NCI-H1417 (cell line): ENCODE measurements at places on chromosomes 1 and 21.
A peak's percentile ranks its signal among the peaks of the same experiment; 100 is the strongest.

- DNase-seq = no peak
Observed at GRCh38 chr1:166087734-166088571, 78.8 kb downstream of the FAM78B start.

DNA sequence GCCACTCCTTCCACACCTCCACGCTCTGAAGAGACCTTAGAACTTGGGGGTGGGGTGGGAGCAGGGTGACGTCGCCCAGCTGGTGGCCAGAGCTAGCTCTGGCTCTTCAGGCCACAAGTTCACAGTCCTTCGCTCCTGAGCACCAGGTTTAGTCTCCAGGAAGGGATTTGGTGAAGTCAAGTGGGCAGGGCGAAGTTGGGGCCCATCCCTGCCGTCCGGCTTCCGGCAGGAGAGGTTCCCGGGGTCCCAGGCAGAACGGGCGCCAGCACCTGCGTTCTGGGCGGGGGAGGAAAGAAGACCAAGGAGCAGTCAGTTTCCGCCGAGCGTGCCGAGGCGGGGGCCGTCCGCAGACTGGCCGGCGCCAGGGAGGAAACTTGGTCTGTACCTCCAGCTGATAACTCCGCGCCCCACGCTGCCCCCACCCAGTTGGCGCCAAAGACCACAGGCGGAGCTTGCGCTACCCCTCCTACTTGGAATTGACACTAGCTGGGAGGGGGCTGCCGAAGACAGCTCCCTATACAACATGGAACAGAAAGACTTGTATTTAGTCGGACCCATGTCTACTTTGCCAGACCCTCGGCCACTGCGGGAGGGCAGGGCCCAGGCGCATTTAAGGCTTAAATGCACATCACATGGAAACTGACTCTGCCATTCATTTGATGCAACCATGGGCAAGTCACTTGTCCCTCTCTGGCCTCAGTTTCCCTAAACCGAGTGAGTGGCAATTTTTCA lies 995 bp downstream of the ID3 start:
- peak; percentile 62 for DNase-seq

DNA sequence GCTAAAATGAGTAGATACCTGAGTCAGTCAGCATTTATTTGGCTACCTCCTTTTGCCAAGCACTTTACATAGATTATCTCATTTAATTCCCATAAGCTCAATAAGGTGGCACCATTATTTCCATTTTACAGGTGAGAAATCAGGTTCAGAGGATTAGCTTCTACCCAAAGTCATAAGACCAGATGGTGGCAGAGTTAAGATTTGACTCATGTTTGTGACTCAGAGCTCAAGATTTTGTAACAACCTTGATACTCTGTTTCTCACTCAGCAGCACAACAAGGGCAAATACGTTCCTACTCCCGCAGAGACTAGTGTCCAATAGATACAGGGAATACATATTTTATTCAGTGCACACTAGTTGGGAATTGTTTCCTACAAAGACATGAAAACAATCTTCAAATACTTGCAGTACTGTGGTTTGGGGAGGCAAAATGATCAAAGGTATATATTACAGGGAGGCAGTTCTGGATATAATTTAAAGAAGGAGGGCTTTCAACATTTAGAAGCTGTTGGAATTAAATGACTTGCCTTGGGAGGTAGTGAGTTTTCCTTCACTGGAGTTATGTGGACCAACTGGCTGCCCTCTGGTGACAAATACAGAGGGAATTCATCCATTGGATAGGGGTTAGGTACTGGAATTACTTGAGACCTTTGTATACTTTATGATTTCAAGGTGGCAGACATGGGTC lies 3.6 kb downstream of the LEPR start:
- no peak for DNase-seq

DNA sequence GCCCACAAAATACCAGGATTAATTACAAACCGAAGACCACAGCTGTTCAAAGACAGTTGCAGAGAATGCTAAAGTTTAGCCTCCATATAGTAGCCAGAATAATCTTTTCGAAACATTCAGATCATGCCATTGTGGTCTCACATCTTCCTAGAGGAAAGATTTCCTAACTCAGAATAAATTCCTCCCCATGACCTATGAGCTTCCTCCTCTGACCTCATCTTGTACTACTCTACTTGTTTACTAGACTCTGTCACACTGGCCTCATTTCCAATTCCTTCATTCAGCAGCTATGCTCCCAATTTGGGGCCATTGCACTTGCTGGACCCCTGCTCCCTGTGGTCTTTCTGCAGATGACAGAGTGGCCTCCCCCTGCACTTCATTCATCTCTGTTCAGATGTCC lies 71.8 kb upstream of the LRRC53 start:
- DNase-seq = no peak

DNA sequence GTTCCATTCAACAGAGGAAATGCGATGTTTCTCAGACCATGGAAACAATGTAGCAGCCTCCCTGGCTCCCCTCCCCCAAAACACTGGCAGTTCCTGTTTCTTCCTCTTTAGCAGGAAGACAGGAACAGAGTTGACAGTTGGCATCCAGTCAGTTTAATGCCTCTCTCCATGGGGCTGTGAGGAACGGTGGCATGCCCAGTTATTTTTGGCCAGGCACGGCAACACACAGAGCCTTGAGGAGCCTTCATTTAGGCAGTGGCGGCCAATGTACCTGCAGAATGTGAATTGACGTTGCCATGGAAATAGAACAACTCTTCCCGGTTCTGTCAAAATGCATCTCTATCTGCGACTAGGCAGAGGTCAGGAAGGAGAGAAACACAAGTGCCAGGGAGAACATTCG lies 330.6 kb downstream of the DSCAM start:
- DNase-seq = no peak

GRCh38 chr1:205293350-205294074 lies 28.0 kb downstream of the NUAK2 start:
- no peak for DNase-seq

- peak; percentile 54 for DNase-seq
Observed at GRCh38 chr1:218273762-218274479, 11.2 kb upstream of the RRP15 start.

- peak; percentile 62 for DNase-seq
Observed at GRCh38 chr1:41783189-41783639, 135.5 kb downstream of the HIVEP3 start.

DNA sequence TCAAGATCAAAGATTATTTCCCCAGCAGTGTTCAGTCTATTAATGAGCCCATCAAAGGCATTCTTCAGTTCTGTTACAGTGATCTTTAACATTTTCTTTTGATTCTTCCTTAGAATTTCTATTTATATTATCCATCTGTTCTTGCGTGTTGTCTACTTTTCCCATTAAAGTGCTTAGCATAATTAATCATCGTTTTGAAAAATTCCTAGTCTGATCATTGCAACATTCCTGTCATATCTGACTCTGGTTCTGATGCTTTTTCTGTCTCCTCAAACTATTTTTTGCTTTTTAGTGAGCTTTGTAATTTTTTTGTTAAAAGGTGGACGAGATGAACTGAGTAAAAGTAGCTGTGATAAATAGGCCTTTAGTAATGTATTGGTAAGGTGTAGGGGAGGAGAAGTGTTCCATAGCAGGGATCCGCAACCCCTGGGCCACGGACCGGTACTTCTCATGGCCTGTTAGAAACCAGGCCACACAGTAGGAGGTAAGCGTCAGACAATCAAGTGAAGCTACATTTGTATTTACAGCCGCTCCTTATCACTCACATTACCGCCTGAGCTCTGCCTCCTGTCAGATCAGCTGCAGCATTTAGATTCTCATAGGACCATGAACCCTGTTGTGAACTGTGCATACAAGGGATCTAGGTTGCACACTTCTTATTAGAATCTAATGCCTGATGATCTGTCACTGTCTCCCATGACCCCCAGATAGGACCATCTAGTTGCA lies 163.3 kb downstream of the PIK3R3 start:
- DNase-seq = no peak

- DNase-seq = peak; percentile 28
Observed at GRCh38 chr1:87505391-87505983, 176.8 kb downstream of the LMO4 start.

- no peak for DNase-seq
Observed at GRCh38 chr1:111653709-111654108, 34.1 kb downstream of the RAP1A start.

DNA sequence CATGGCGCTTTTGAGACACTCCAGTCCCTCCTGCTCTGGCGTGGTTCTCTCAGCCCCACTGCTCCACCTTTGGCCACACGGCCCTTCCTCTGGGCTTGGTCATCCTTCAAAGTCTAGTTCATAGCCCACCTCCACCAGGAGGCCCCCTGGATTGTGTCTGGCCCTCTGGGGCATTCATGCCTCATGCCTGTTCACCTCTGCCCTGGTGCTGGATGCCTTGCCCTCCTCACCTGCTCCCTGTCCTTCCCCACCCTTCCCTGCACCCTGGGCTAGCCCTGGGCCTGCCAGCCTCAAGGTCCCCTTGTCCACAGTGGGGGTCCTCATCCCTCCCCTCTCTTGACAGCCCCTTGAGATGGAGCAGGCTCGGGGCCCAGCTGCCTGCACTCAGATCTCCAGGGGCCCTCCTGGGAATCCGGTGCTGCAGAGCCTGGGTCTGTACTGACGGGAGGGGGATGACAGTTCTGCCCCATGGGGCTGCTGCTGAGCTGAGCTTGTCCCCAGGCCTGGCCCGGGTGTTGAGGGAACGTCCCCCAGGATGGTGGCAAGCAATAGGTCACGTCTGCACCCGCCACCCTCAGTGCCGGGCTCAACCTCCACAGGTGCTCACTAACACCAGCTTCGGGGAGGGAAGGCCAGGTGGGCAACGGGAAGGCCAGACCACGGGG lies 18.4 kb downstream of the PRXL2B start:
- DNase-seq = no peak

DNA sequence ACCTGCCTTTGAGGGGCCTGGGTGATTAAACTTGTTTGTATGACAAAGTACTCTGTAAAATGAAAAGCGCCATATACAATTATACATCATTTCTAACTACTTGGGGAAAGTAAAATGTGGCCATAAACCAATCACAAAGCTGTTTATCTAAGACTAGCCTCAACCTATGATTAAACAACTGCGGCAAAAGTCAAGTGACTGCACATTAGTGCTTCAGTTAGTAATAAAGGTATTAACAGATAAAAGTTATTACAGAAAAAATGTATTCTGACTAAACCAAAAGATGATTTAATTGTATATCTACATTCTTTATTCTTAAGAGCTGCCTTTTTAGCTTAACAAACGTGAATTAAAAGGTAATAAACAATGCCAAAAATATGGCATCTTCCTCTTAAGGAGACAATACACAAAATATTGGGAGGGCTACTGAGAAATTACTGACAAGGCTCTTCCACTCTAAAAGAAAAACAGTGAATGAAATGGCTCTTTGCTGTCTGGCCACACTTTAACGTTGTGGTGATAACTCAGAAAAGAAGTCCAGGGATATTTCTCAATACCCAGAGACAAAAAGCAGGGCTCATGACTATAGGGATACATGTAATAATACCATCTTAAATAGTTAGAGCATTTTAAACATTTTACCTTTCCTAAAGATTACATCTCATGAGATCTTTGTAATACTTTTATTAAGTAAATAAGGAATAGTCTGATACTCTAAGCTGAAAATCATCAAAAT lies 8.6 kb downstream of the ARHGAP29 start:
- DNase-seq = peak; percentile 23

DNA sequence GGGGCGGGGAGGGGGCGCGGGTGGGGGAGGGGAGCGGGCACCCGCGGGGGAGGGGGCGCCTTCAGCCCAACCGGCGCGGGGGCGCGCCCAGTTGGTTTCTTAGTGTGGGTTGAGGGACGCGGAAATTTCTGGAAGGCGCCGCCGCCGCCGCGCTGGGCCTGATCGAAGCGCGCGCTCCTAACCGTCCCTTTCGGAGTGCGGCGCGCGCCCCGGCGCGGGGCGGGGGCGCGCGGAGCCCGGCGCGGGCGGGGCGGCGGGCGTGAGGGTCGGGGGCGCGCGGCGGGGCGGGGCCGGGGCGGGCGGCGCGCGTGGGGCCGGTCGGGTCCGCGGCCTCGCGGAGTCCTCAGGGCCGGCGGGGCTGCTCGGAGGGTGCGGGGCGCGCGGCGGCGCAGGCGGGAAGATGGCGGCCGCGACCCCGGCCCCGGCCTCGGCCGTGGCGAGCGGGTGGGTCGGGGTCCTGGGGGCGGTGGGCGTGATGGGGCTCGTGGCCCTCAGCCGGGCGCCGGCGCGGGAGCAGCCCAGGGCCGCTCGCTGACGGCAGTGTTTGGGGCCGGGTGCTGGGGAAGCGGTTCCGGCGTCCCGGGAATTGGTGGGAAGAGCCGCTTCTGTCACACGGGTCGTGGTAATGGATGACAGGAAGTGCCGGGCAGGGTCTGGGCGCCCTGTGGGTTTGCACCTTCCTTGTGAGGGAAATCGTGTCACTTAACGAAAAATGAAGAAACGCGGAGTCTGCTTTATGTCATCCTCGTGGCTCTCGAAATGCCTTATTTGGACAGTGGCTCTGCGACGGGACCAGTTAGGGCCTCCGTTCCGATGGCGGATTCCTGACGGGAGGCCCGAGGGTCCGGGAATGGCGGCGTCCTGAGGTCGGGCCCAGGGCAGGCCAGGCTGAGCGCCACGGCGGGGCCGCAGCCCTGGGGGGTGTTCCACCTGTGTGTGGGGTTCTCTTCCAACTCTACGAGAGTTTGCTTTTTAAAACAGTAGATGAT lies 764 bp downstream of the PKNOX1 start:
- DNase-seq = peak; percentile 90

- no peak for DNase-seq
Observed at GRCh38 chr1:42173961-42174735, 9.6 kb upstream of the GUCA2A start.

GRCh38 chr1:77407738-77408375 lies 126.0 kb downstream of the AK5 start:
- DNase-seq = no peak

GRCh38 chr1:202649553-202650392 lies 60.5 kb downstream of the SYT2 start:
- DNase-seq = no peak

DNA sequence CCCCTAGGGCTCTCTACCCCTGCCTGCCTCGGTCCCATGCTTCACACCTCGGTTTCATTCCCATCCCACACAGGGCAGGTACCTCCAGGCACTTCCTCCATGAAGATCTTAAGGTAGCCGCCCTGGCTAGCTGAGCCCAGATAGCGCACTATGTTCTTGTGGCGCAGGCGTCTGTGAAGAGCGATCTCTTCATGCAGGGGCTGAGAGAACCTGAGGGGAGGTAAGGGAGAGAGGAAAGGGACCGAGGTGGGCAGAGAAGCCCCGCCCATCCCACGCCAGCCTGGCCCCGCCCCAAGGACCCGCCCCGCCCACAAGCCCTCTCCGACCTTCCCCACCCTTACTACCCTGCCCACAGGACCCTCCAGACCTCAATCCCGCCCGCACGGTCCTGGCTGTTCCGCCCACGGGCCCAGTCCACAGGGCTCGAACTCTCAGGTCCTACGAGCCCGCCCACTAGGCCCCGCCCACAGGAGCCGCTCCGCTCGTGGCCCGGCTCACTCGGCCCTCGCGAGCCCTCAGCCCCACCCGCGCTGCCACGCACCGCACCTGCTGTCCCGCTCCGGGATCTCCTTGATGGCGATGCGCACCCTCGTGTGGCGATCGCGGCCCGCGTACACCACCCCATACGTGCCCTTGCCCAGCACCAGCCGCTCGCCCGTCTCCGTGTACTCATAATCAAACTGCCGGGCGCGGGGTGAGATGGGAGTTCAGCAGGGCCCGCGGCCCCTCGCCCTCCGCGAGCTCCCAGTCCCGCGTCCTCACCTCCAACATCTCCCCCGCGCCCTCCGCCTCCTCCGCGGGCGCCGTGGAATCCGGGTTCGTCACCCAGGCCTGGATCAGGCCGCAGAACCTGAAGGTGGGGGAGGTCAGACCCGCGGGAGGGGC lies 6.4 kb downstream of the MAP3K6 start:
- no peak for DNase-seq

- no peak for DNase-seq
Observed at GRCh38 chr1:233016798-233017197, 66.4 kb downstream of the NTPCR start.

GRCh38 chr1:7552402-7552801 lies 218.7 kb upstream of the VAMP3 start:
- DNase-seq = no peak
